Osteocyte (in vitro differentiated cells): ENCODE measurements at places on chromosomes 1 and 21.
A peak's percentile ranks its signal among the peaks of the same experiment; 100 is the strongest.

DNA sequence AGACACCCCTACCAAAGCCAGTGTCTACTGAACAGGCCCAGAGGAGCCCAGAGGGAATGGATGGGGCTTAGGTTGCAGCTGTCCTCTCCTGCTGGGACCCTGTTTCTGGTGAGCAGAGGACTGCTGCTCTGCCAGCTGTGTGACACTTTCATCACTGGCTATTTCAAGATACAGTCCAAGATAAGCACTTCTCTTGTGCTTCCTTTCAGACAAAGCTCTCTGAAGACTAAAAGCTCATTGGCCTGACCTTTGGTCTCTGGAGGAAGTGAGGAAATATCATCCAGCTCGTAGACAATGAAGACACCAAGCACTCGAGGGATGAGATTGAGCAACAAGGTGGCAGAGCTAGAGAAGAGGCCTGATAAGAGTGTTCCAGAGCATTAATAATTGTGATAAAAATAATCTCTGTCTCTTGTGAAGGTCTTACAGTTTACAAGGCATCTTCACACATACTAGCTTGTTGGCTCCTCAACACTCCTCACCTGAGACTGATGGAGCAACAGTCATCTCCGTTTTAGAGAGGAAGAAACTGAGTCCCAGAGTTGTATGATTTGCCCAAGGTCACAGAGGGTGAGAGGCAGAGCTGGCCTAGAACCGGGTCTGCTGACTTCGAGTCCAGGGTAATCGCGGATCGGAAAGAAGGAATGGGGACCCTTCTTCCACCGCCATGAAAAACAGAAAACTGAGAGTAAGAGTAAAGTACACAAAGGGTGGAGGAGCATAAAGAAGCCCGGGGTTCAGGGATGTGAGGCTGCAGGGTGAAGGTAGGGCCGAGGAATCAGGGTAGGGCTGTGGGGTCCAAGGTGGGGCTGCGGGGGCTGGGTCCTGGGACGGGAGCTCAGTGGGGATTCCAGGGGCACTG lies 666 bp downstream of the PAFAH2 start:
- DNase-seq, result no peak

GRCh38 chr1:55194851-55195250 lies 20.3 kb downstream of the USP24 start:
- no peak for DNase-seq

- no peak for DNase-seq
Measured at GRCh38 chr1:30853350-30853749, 55.2 kb downstream of the SDC3 start.

- DNase-seq, result no peak
Measured at GRCh38 chr1:87117761-87118368, 203.4 kb downstream of the HS2ST1 start.

DNA sequence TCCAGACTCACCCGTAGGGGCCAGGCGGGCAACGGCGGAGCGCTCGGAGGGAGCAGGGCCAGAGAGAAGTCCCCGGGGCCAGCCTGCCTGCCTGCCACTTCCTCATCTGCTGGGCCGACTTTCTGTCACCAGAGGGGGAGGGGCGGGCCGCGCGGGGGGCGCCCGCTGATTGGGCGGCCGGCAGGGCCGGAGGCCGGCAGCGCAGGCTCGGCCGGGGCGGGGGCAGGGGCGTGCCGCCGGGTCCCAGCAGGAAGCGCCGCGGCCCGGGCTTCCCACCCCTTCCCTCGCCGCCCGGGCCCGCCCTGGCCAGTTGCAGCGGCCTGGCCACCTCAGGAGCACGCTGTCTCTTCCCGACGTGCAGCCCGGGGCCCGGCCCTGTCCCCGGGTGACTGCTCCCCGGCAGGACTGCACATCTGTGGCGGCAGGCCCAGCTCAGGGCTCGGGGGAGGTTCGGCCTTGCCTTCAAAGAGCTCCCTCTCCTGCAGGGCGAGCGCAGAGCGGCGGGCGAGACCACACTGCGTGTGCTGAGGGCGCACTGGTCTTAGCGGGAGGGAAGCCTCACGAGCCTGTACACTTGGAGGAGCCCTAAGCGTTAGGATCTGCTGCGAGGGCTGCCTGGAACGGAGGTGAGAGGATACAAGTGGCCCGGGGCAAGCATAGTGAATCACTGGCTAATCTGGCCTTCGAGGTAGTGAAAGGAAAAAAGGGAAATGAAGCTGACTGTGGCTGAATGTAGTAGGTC lies at the start of gene ELOVL1:
TSS of gene ELOVL1 (minus strand) at position 108 of the 742 bp plus-strand sequence. CDS start 2,402 bp downstream, outside the sequence.
- DNase-seq, result peak; percentile 95

- DNase-seq, result no peak
Measured at GRCh38 chr1:208209896-208210589, 34.1 kb downstream of the PLXNA2 start.

GRCh38 chr1:231931846-231932454 lies 305.4 kb downstream of the DISC1 start:
- DNase-seq, result no peak
